ENCODE measurements at places on chromosomes 6 and 20. TPM values are rescaled to one million over a fixed set of nuclear protein-coding genes. Genes with fewer than 3 reads are reported as not detected.

The SIRPB2 gene
- not detected for total RNA-seq

The ERVFRD-1 gene
- not detected for total RNA-seq

DNA sequence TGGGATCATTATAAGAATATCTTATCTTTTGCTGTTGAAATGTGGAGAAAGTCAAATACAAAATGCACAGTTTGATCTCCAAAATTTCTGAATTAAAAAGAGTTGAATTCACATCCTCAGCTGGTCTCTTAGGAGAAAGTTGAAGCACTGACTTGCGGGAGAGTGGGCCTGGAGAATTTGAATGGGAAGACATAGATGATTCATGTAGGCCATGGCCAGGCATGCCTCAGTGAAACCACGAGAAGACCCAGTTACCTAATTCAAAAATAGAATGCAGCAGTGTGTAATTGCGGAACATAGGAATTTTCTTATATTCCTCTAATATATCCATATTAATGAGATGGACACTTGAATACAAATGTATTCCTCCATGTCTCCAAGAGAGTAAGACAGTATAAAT, 53.0 kb upstream of the DTNBP1 start:
- no peak for DNase-seq

DNA sequence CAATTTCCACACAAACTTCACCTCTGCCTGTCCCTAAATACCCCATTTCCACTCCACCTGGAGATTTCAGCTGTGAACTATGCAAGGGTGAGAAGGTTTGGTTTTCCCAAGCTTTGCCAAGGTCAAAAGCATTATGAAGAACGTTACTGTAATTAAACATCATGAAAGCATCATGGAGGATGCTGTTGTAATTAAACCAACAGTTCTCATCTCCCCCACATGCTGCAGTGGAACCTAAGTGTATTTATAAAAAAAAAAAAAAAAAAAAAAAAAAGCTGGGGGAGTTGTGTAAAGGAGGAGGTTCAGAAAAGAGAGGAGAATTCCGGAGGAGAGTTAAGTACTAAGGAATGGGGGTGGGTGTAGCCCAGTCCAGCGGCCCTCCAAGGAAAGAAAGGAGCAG, 474.9 kb upstream of the JARID2 start:
- DNase-seq: no peak

DNA sequence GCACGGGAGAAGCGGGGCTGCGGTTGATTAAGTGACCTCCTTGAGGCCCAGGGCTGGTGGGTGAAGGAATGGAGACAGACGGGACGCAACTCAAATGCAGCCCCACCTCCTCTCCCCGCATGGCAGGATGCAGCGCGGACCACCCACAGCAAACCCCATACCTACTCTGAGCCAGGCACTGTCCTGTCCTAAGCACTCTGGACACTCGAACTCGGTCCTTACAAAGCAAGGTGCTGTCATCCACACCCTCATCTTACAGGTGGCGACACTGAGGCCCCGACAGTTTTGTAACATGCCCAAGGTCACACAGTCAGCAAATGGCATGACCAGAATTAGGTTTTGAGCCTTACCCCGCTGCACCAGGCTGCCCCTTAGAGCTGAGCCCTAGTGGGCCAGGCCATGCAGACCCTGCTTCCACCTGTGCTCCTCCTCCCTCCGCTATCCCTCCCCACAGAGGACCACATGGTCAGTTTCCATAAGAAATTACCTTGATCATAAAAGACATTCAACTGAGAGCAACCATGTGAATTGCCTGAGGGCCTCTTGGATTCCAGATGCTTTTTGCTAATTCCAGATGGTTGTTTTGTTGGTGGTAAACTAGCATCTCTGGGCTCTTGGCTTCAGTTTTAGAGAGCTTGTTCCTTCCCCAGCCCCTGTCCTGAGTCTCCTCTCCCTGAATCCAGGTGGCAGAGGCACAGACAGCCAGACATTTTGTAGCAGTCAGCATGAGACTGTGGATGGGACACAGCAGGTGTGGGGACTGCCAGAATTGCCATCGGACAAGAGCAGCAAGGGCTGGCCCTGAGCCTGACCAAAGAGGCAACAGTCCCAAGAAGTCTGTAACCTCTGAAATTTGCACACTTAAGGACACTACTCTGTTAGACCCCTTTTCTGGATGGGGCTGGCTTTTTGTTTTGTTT, 171.9 kb upstream of the PMEPA1 start:
- no peak for DNase-seq

GRCh38 chr20:577167-577791, 32.8 kb downstream of the TCF15 start:
- no peak for DNase-seq

Measured in MG63 (cell line).